Mucosa of gallbladder (tissue), 1 donor: ENCODE measurements at places on chromosomes 12 and 14. TPM values are rescaled to one million over a fixed set of nuclear protein-coding genes. Genes with fewer than 3 reads are reported as not detected.

- DNase-seq = no peak
These were observed 11.0 kb downstream of the GRIP1 start for GRCh38 chr12:66667906-66668305.

GRCh38 chr12:3432176-3432742 lies 58.7 kb upstream of the PRMT8 start:
- no peak for DNase-seq

- no peak for DNase-seq
These were observed 121.5 kb downstream of the CALM1 start for GRCh38 chr14:90518069-90518940.

- no peak for DNase-seq
These were observed 166.8 kb downstream of the DAD1 start for GRCh38 chr14:22422238-22422637.

DNA sequence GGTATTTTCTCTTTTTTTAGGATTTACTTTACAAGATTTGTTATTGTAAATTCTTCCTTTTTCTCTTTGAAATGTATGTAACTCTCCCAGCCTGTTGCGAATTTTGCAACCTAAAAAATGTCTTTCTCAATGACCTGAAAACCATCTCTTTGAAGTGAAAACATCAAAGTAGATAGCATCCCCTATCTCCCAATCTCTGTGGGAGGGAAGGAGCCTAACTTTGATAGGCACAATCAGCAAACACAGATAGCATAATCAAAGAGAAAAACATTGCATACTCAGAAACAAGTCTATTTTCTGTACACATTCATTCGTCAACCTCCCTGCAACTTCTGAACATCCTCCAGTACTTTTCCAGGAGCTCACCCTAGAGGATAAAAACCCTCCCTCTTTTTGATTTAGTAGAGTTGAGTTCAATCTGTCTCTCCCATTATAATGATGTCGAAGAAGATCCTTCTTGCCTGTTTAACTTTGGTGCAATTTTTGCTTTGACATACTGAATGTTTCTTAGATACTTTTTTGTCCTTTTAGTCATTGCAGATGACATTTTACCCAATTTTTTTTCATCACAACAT lies 849.2 kb upstream of the LRFN5 start:
- no peak for DNase-seq

GRCh38 chr14:46323404-46323762 lies 328.2 kb downstream of the RPL10L start:
- no peak for DNase-seq

- DNase-seq = no peak
These were observed 27.6 kb downstream of the ETV6 start for GRCh38 chr12:11677093-11677492.

- DNase-seq = no peak
These were observed 75.9 kb upstream of the ANO2 start for GRCh38 chr12:6020930-6021329.

DNA sequence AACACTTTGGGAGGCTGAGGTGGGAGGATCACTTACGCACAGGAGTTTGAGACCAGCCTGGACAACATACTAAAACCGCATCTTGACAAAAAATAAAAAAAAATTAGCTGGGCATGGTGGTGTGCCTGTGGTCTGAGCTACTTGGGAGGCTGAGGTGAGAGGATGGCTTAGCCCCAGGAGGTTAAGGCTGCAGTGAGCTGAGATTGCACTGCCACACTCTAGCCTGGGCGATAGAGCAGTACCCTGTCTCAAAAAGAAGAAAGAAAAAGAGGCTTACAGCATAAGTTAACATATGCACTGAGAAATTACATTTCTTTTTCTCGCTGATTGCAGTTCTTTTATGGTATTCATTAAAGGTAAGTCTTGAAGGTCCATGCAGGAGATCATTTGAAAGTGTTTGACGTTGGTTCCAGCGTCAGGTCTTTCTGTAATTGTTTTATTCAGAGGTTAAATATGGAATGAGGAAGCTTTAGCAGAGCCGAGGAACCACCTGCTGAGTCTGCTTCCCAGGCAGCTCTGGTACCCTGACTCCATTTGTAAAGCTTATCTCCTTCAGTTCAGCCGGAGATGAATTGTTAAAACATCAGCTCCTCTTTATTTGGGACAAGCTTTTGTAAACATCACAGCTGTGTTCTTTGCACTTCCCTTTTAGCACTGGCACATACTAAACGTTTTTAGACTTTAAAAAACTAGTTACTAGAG lies 18.5 kb downstream of the SFSWAP start:
- DNase-seq = no peak

- no peak for DNase-seq
These were observed 124.1 kb upstream of the RFLNA start for GRCh38 chr12:124170760-124171159.

GRCh38 chr14:89849931-89850330 lies 104.6 kb downstream of the EFCAB11 start:
- DNase-seq = no peak

DNA sequence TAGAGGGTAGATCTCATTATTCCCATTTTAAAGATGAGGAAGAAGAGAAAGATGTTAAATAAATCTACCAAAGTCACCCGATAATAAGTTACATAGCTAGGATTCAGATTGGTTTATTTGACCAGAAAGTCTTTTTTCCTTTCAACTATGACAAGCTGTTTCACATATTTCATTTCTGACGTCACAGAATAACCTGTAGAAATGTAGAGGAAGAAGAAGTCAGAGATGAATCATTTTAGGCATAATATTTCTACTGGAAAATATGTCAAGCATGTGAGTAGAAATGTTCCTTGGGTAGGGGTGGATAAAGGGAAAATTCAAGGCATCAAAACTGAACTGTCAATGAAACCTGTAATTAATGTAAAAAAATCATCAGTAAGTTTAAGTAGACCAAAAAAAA lies 107.0 kb downstream of the MGST1 start:
- no peak for DNase-seq

- DNase-seq = no peak
These were observed 40.0 kb downstream of the BTG1 start for GRCh38 chr12:92105676-92106075.

DNA sequence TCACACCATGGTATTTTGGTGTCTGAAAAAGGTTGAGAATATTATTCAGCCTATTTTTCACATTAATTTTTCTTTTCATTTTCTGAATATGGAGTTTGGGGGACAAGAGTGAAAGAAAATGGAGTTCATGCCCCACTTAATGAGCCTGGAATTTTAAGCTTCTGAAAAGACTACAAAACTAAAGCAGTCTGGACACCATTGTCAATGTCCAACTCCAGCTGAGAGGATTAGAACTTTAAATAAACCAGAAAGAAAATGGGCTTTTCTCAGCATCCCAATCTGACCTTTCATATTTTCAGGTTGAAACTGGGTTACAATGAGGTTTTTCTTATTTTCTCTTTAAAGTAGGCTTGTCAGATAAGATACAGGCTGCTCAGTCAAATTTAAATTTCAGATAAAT lies 207.7 kb downstream of the SLC6A15 start:
- DNase-seq = no peak

DNA sequence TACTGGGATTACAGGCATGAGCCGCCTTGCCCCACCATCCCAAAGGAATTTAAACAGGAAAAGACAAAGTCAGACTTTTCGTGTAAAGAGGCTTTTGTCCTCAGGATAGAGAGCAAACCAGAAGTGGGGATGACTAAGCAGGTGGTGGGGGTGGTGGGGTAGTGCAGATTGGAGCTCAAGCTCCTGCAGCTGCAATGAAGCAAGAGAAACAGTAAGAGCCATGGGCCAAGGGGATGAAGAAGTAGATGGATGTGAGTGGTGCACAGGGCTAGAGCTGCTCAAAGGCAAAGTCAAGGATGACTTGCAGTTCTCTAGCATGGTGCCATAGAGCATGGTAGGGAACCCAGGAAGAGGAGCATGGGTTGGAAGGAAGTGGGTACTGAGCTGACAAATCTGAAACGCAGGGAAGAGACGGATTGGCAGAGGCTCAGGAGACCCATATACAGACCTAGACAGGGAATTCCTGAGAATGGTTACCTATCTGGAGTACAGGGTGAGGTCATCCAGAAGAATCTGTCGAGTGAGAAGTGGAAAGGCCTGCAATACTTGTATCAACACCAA lies 11.4 kb upstream of the RNF34 start:
- DNase-seq = no peak

DNA sequence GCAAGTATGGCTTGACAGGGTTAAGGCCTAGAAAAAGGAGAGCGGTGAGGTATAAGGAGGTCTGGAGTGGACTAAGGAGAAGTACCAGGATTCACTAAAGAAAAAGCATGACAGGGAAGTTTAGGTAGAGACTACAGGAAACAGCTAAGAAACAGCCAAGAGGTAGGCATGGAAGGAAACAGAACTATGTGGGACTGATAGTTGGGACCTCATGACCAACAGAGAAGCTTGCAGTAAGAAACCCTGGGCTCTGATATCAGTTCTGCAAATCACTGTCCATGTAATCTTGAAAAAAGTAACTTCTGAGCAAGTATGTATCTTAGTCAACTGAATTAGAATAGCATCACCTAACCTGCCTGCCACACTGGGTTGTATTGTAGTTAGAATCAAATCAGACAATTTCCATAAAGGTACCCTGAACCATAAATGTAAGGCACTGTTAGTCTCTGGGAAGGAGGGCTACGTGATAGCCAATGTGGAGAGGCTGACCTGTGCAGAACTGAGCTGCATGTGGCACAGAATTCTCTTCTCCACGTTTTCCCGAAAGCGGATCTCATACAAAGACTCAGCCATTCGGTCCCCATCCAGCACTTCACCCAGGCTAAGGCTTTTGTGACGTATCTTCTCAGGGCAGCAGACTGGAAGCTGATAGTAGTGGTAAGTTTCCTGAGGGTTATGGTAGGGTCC lies 912 bp downstream of the TM9SF1 start:
- DNase-seq = no peak

DNA sequence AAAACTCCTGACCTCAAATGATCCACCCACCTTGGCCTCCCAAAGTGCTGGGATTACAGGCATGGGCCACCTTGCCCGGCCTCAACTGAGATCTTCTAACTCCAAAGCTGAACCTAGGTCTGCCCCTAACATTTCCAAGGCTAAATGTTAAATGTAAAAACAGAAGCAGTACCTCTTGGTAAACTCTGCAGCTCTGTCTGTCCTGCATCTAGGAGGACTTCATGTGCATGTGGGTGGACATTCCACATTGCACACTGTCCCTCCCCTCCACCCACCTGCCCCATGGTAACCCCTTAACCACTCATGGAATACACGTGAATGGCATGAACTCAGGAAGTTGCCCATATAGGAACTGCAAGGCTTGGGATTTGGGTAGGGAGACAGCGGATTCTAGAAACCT lies 33.1 kb downstream of the SNX6 start:
- no peak for DNase-seq

DNA sequence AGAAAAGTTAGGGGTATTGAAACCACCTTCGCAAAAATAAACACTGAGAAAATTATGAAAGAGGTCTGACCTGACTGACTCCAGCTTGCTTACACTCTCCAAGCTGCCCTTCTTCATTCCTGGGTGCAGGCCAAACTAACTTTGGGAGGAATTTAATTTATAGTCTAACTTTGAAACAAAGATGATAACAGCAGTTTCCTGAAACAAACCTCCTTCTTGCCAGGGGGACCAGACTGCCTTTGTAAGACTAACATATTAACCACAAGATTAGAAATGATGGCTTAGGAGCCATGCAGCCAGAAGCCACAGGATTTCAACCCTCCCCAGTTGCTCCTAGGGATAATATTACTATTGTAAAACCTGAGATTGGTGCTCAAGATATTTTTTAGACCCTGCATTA lies 13.8 kb upstream of the EEA1 start:
- DNase-seq = no peak

- DNase-seq = no peak
These were observed 37.3 kb upstream of the RAP1B start for GRCh38 chr12:68573406-68573805.

GRCh38 chr12:49462083-49462744 lies 76.6 kb upstream of the KCNH3 start:
- no peak for DNase-seq

- DNase-seq = no peak
These were observed 157.2 kb downstream of the GARIN6 start for GRCh38 chr12:99804715-99805114.

DNA sequence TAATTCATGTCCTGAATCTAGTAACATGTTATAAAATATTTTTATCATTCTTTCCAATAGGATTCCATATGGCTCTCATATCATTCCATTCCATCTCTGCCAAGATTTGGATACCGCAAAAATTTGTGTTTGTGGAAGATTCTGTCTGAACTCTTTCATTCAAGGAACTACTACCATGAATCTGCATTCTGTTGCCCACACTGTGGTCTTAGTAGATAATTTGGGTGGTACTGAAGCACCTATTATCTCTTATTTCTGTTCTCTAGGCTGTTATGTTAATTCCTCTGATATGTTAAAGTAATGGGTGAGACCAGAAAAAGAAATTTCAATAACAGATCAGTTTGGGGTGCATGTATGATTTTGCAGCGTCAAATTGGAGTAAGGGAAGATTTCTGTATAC lies 6.2 kb downstream of the RPL36AL start:
- DNase-seq = no peak

GRCh38 chr12:71721783-71722505 lies 32.7 kb upstream of the RAB21 start:
- DNase-seq = no peak

The NEUROD4 gene
- total RNA-seq = not detected

The ADAMTS20 gene
- total RNA-seq = not detected

The TMPO gene
- 70.1 TPM for total RNA-seq

The KRT71 gene
- total RNA-seq = not detected

The ENDOU gene
- not detected for total RNA-seq

The ZC2HC1C gene
- total RNA-seq = 3.9 TPM

The STXBP6 gene
- total RNA-seq = 31.1 TPM

The HOXC10 gene
- total RNA-seq = not detected

The DPY19L2 gene
- total RNA-seq = 5.4 TPM

The FERMT2 gene
- total RNA-seq = 125 TPM

The PTGR2 gene
- 13.4 TPM for total RNA-seq

The DEPDC4 gene
- total RNA-seq = 2.1 TPM

The PTGDR gene
- total RNA-seq = 2.8 TPM

The RILPL2 gene
- 6.2 TPM for total RNA-seq

The FAM186B gene
- 0.32 TPM for total RNA-seq

The PNMA1 gene
- 79.5 TPM for total RNA-seq

The PPP4R4 gene
- 1.4 TPM for total RNA-seq

The GUCY2C gene
- total RNA-seq = 0.12 TPM

The SDR9C7 gene
- not detected for total RNA-seq

The SYCP3 gene
- total RNA-seq = 0.32 TPM

The TAS2R19 gene
- 1.9 TPM for total RNA-seq

The WNT1 gene
- 0.29 TPM for total RNA-seq
